ENCODE measurements at places on chromosomes 1 and 21. TPM values are rescaled to one million over a fixed set of nuclear protein-coding genes. Genes with fewer than 3 reads are reported as not detected.

DNA sequence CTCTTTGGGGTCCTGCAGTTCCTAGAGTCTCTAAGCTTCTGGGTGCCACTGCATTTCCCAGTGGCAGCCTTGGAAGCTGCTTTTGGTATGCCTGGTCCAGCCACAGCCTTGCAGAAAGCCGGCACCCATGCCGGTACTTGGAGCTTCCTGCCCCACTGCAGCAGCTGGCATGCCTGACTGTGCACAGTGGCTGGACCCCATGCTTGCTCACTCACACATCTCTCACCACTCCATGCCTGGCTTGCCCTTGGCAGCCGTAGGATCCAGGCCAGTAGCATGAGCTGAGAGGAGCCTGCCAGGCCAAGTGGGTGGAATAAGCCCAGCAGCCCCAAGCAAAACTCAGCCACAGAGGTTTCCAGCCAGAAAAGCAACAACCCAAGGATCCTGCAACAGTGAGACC lies 20.3 kb upstream of the FNBP1L start:
- DNase-seq, result no peak

IL20 gene
- not detected for total RNA-seq

OR2L8 gene
- not detected for total RNA-seq

GRCh38 chr1:225484657-225485214 lies 56.9 kb upstream of the LBR start:
- DNase-seq, result no peak

DNA sequence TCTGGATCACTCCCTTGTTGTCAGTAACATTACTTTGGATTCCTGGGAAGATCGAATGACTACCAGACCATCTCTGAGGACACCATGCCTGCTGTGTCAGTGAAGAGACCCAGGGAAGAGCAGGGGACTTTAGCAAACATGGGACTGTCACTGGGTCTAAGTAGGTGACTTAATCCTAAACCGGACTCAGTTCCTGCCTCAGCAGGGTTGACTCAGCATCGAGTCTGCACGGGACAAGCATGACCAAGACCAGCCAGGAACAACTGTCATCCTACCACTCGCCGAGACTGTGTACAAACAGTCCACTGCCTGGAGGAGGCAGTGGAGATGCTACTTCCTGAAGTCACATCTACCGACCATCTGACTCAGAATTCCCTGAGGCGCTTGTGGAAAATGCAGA lies 53.2 kb upstream of the RAB4A start:
- peak; percentile 65 for DNase-seq

GRCh38 chr21:32256251-32256650 lies 22.6 kb downstream of the MIS18A start:
- DNase-seq, result no peak

GRCh38 chr1:5371270-5371669 lies 621.0 kb downstream of the NPHP4 start:
- no peak for DNase-seq

DNA sequence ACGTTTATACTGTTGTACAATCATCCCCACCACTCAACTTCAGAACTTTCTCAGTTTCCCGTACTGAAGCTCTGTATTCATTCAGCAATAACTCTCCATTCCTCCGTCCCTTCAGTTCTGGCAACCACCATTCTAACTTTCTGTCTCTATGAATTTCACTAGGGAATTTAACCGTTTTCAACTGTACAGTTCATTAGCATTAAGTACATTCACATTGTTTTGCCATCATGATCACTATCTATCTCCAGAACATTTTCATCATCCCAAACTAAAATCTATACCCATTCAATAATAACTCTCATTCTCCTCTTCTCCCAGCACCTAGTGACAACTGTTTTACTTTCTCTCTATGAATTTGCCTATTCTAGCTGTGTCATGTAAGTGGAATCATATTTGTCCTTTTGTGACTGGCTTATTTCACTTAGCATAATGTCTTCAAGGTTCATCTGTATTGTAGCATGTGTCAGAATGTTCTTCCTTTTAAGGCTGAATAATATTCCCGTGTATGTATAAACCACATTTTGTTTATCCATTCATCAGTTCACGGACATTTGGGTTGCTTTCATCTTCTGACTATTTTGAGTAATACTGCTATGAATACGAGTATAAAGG lies 75.0 kb downstream of the CEP350 start:
- no peak for DNase-seq

PCBP3 gene
- not detected for total RNA-seq

- peak; percentile 6 for DNase-seq
Measured at GRCh38 chr1:20511518-20512428, 3.8 kb upstream of the MUL1 start.

- no peak for DNase-seq
Measured at GRCh38 chr21:15472108-15473040, 257.4 kb upstream of the USP25 start.

- DNase-seq, result no peak
Measured at GRCh38 chr1:239575113-239575512, 188.7 kb downstream of the CHRM3 start.

DNA sequence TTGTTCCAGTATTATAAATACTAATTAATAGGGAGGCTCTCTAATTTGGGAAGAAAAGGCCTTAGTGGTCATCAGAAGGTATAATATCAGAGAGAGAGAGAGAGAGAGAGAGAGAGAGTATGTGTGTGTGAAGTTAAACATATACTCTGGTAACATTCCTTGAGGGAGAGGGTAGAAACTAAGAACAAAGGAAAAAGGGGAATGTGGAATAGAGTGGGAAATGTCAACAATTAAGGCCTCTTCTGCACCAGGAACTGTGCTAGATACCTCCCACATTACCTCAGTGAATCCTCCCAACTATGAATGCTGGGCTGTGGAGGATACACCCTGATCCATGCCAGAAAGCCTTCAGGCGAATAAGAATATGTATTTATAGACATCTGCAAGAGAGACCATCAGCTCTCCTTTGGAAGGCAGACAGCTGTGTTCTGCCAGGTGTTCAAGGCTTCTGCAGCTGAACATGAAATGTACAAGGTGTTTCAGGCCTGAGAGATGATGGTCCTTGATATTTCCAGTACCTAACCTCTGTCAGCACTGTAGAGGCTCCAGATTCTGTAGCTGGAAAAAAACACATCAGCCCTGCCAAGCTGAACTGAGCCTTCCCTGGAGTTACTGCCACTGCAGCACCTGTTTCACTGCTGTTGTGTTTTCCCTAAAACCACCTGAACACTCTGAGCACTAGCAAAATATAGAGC lies 29.1 kb downstream of the TBX15 start:
- DNase-seq, result no peak

GRCh38 chr1:187605736-187606135 lies 777.0 kb downstream of the PLA2G4A start:
- DNase-seq, result peak; percentile 21

All from HT1080 (cell line).